ENCODE measurements at places on chromosomes 5 and 9. TPM values are rescaled to one million over a fixed set of nuclear protein-coding genes. Genes with fewer than 3 reads are reported as not detected.
A peak's percentile ranks its signal among the peaks of the same experiment; 100 is the strongest.

CDH6 gene
- total RNA-seq = 66.2 TPM

CER1 gene
- not detected for total RNA-seq

FCN2 gene
- not detected for total RNA-seq

DNA sequence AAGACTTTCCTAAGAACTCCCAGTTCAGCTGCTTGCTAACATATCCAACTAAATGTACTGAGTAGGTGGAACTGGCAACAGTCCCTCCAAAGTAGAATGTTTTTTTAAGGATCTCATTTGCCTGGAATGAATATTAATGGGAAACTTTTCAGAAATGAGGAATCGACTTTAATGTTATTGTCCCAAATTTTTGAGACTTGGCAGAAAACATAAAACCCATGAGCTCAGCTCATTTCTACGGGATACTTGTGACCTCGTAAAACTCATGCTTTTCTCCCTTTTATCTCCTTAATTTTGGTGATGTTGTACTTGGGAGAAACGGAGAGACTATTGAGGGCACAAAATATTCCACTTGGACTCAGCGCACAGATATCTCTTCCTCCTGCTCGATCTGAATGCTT is 296.8 kb downstream of the EBF1 start:
- DNase-seq = no peak

GRCh38 chr9:16352791-16353401 is 517.6 kb downstream of the BNC2 start:
- DNase-seq = no peak

DNA sequence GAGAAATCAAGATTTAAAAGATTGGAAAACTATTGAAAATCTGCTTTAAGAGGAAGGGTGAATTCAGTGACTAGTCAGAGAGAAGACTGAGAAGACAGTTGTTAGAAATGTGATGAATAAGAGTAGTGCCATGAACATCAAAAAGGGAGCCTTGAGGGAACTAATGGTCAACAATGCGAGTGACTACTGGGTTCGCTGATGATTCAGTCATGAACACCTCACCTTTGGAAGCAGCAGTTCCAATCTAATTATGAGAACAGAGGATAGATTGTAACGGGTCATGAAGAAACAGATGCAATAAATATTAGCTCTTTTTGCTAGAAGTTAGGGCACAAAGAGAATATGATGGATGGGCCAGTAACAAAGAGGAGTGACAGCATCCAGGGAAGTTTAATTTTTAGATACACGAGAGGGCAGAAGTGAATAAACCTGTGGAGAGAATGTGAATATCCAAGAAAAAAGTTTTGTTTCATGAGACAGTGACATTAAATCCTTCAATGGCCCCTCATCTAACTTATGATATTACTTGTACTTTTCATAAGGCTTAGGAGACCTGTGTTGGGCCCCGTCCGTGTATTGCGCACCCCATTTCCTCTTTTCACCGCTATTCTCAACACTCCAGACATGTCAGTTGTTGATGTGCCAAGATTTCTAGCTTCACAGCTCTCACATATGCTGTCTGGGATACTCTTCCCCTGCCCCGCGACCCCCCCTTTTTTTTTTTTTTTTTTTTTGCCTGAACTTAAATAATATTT is 23.5 kb upstream of the IFNE start:
- DNase-seq = peak; percentile 12

Data from kidney epithelial cell (primary cell).